Heart left ventricle (tissue), 16 donors: ENCODE measurements at places on chromosomes 12 and 14. TPM values are rescaled to one million over a fixed set of nuclear protein-coding genes. Genes with fewer than 3 reads are reported as not detected.

- peaks cover 18% of the 10 kb centered on the region for H3K4me1 ChIP-seq
- H3K36me3 ChIP-seq, result no peaks in the 10 kb centered on the region
- no peak for DNase-seq
- H3K4me3 ChIP-seq, result no peak overlapping the region
- H3K27ac ChIP-seq, result no peak overlapping the region
These were observed 22.1 kb upstream of the NINJ2 start for GRCh38 chr12:685388-685787.

DNA sequence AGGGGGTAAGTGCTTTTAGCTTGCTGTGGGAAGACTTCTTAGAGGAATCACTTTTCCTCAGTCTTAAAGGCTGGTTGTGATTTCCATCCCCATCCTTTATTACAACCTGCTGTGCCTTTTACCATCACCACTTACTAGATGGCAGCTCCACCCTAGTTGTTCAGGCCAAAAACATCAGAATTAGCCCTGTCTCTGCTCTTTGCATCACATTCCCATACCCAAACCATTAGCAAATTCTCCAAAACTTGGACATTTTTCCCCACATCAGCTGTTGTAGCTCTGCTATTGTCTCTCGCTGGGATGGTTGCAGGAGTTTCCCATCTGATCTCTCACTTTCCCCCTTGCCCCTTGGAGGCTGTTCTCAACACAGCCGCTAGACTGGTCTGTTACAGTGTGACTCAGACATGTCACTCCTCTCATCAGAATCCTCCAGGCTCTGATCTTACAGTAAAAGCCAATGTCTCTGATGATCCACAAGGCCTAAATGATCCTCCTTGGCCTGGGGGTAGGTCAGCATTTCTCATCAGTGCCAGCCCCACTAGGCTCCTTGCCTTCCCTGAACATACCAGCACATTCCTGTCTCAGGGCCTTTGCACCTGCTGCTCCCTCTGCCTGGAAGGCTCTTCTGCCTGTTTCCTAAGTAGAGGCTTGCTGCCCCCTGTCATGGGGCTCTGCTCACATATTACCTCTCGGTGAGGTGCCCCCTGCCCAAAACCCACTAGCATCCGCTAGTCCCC lies 102.5 kb downstream of the BEGAIN start:
- no peaks in the 10 kb centered on the region for H3K27me3 ChIP-seq
- no peak for DNase-seq
- no peak overlapping the region for H3K4me3 ChIP-seq
- H3K36me3 ChIP-seq, result no peaks in the 10 kb centered on the region
- no peak overlapping the region for H3K27ac ChIP-seq

- H3K27me3 ChIP-seq, result no peaks in the 10 kb centered on the region
- H3K36me3 ChIP-seq, result no peaks in the 10 kb centered on the region
- no peak overlapping the region for H3K27ac ChIP-seq
- no peak for DNase-seq
- H3K4me3 ChIP-seq, result no peak overlapping the region
These were observed 157.9 kb downstream of the PAWR start for GRCh38 chr12:79532907-79533288.

- no peaks in the 10 kb centered on the region for H3K36me3 ChIP-seq
- H3K27me3 ChIP-seq, result peaks cover 5% of the 10 kb centered on the region
- H3K4me1 ChIP-seq, result no peaks in the 10 kb centered on the region
- no peak for DNase-seq
These were observed 93.6 kb downstream of the TNFAIP2 start for GRCh38 chr14:103216857-103217256.

The ATP2A2 gene
- total RNA-seq, result 2,963 TPM

The SERPINA5 gene
- total RNA-seq, result 4.5 TPM

GRCh38 chr14:64711039-64711438 lies 6.8 kb downstream of the PLEKHG3 start:
- H3K27ac ChIP-seq, result peak overlapping the region; percentile 59
- H3K27me3 ChIP-seq, result no peaks in the 10 kb centered on the region
- no peaks in the 10 kb centered on the region for H3K36me3 ChIP-seq
- peaks cover 12% of the 10 kb centered on the region for H3K4me1 ChIP-seq

DNA sequence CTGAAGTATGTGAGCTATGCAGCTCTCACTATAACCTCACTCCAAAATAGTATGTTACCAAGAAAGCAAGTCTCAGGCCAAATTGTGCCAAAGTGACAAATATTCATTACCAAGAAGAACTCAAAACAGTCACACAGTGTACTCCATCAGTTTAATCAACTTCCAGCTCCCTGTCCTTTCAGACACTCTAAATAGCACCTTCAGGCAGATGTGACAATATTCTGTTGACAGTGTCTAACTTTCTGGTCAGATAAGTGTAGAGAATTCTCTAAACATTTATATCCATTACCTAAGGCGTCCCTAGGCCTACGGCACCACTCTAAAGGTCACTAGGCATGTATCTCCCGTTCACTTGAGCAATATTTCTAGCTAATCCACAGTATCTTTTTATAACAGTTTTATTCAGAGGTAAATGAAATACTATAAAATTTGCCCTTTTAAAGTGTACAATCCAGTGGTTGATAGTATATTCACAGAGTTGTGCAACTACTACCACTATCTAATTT lies 21.7 kb downstream of the CPNE8 start:
- no peak overlapping the region for H3K27ac ChIP-seq
- no peak overlapping the region for H3K4me3 ChIP-seq
- H3K4me1 ChIP-seq, result no peaks in the 10 kb centered on the region
- no peaks in the 10 kb centered on the region for H3K36me3 ChIP-seq

The STAT2 gene
- 37.1 TPM for total RNA-seq

The CLEC12A gene
- not detected for total RNA-seq

The ZNF891 gene
- 1.0 TPM for total RNA-seq

DNA sequence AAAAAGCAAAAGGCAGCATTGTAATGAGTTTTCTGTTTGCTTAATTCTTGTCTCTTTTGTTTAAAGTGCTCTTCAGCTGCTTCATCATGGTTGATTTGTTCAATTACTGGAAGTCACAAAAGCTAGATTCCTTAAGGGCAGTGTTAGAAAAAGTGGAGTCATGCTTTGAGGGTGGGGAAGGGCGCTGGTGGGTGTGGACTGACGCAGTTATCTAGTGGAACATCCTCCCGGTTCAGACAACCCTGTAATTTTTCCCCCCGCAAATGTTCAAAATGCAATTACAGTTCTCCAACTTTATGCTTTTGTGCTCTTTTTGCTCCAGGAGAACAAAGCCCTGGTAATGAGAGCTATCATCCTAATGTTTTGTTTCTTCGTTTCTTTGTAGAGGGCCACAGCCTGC lies 2.1 kb downstream of the AKAP6 start:
- no peak overlapping the region for H3K4me3 ChIP-seq
- DNase-seq, result no peak
- no peak overlapping the region for H3K27ac ChIP-seq
- H3K36me3 ChIP-seq, result no peaks in the 10 kb centered on the region

The SDR9C7 gene
- 0.12 TPM for total RNA-seq

- no peak overlapping the region for H3K4me3 ChIP-seq
- DNase-seq, result no peak
- H3K4me1 ChIP-seq, result no peaks in the 10 kb centered on the region
These were observed 19.5 kb upstream of the CDK17 start for GRCh38 chr12:96419576-96420276.
